Esophagus squamous epithelium (tissue), 5 donors: ENCODE measurements at places on chromosomes 6 and 20.

GRCh38 chr6:11331111-11331510 is 98.6 kb upstream of the NEDD9 start:
- no peak for DNase-seq

- DNase-seq: no peak
Measured at GRCh38 chr6:45959534-45960145, 56.0 kb downstream of the CLIC5 start.

DNA sequence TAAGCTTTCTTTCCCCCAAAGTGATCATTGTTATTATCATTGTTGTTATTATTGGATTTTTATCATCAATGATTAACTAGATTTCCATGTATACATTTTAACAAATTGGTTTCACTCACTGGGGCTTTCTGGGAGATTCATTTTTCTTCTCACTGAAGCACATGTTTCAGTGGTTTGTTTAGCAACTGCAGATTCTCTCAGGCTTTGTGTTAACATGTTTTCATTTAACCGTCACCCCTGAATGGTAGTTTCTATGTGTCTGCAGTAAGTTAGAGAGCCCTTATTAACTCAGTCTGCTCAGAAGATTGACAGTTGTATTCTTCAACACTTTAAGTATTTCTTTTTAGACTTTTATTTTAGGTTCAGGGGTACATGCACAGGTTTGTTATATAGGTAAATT is 12.4 kb downstream of the ZKSCAN4 start:
- no peak for DNase-seq

DNA sequence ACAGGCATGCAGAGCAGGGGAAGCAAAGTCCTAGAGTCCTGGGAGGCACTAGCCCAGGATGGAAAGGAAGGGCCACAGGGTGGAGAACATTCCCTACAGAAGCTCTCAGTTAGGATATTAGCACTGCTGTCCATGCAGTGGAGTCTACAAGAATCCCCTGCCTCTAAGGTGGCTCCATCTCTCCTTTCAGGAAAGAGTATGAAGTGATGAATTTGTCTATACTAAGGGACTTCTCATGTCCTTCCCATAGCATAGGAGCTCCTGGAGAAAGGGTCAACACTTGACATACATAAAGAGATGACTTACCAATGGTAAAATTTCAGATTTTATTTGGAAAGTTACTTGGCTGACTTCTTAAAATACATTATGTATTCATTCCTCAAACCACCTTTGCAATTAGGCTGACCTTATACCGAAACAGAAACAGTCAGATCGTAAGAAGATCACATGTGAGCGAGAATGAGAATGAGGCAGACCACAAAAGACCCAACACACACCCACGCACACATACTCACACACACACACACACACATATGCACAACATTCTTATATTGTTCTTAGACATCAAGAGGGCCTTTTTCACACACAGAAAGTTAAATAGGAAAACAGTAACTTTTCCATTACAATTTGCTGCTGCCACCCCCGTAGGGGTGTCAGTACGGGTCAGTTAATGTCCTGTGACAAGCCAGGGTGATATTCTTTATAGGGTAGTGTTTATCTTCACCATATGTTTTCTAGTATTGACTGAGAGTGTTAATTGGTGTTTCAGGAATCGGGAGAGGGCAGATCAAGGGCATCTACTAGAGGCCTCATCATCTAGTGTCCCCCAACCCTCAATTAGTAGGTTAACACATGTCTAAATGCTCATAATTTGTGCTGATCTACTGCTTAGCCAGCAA is 159.4 kb downstream of the FAXC start:
- no peak for DNase-seq

GRCh38 chr6:8215631-8216030 is 113.3 kb upstream of the EEF1E1 start:
- DNase-seq: no peak

DNA sequence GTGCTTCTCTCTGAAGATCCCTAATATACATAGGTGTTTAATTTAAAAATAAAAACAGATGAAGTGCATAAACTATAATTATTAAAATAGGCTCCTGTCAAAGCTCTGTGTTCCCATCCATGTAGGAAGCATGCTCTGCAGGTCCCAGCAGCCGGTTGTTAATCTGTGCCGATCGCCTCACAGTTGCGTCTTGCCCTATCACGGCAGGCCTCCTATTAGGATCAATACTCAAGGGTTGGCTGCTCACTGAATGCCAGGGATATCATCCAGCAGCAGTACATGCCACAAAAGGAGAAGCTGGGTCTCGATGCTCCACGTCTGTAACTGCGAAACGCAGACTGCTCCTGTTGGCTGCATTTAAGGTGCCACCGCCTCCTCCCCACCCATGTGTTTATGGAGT is 369.8 kb downstream of the CDH4 start:
- DNase-seq: no peak

- DNase-seq: no peak
Measured at GRCh38 chr6:56947924-56948323, 7.0 kb upstream of the BEND6 start.

GRCh38 chr6:128808856-128809255 is 74.1 kb upstream of the LAMA2 start:
- DNase-seq: no peak

GRCh38 chr6:120622127-120622631 is 712.1 kb downstream of the TBC1D32 start:
- no peak for DNase-seq

GRCh38 chr6:141667580-141668309 is 465.0 kb upstream of the GJE1 start:
- no peak for DNase-seq

DNA sequence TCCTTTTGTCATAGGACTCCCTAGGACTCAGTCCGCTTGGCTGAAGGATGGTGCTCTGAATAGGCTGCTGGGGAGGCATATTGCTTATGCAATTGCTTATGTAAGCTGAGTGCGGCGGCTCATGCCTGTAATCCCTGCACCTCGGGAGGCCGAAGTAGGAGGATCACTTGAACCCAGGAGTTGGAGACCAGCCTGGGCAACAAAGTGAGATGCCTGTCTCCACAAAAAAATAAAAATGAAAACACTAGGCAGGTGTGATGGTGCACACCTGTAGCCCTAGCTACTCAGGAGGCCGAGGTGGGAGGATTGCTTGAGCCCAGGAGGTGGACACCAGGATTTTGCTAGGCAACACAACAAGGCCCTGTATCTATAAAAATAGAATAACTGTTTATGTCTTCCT is 81.3 kb downstream of the EYA2 start:
- no peak for DNase-seq

DNA sequence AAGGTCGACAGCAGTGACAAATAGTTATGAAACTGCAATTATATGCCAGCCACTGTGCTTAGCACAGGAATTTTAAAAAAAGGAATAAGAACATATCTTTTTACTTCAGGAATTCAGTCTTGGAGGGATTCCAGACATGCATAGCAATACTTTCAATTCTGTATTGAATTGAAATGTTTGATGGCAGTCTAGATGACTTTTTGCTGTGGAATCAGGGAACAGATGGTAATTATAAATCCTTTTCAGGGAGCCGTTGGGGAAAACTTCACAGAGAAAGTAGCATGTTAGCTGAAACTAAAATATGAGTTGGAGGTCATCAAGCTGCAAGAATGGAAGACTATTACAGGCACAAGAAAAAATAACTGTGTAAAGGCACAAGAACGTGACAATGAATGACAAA is 74.8 kb downstream of the IMPG1 start:
- DNase-seq: no peak

GRCh38 chr6:52562911-52563310 is 13.9 kb downstream of the TRAM2 start:
- no peak for DNase-seq

GRCh38 chr6:139904568-139904967 is 530.1 kb upstream of the CITED2 start:
- no peak for DNase-seq

- DNase-seq: no peak
Measured at GRCh38 chr6:128350416-128351254, 169.8 kb downstream of the PTPRK start.

DNA sequence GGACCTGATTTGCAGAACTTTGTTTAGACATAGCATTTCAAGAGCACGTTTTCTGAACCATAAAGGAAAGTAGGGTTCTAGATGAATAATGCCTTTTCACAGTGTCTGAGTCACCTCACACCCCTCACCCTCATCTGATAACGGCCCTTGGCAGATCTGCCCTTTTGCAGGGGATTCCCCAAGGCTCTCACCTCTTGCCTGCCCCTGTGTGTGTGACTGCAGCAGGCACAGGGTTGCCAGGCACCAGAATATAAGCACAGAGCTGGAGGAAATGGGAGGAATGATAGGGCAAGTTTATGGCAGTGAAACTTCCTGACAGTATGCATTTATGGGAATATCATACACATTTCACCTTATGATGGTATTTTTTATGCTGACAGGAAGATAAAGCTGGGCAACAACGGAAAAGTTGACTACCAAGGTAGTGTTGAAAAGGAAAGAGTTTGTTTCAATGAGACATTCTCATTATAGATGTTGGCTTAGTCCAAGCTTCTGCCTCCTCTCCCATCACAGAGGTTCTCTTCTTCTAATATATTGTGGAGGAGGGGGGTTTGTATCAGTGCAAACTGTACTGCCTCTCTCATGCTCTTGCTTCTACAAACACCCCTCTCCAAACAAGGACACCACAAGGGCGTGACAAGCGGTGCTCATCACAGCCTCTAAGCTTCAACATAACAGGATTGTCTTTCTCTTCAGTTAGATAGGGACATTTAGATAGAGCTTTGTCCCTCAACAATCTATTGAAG is 101.5 kb upstream of the BACH2 start:
- no peak for DNase-seq

- DNase-seq: no peak
Measured at GRCh38 chr6:45590226-45590625, 212.5 kb upstream of the SUPT3H start.

DNA sequence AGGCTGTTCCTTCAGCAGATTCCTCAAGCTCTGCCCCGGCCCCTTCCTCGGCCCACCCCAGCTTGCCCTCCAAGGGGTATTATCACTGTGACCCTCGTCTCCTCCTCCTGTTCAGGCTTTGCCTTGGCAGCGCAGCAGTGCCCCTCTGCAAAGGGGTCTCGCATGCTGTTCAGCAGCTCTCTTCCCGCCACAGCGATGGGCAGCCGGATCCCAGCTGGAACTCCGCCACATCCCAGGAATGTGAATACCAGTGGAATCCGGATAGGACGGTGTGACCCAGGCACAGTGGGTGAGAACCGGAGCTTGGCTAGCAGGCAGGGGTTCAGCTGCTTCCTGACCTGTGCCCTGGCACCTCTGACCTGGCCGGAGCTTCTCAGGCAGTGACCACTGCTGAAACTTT is 52.9 kb downstream of the RNASET2 start:
- DNase-seq: no peak

DNA sequence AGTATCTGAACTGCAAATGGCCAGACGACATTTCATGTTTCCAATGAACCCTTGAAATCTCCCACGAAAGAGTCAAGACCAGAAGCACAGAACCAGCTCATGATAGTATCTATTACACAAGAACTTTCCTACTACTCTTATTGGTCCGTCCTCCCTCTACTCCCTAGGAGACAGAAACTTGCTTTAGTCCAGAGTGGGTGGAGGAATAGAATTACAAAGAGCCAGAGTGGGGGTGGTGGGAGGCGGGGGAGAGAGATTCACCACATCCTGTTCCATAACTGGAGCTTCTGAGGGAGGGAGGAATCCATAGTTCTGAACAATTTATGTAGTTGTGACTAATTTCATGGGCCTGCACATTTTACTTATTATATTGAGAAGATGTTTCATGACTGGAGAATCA is 18.5 kb upstream of the WFDC10A start:
- DNase-seq: no peak

GRCh38 chr20:35122756-35123405 is 24.3 kb downstream of the EDEM2 start:
- DNase-seq: no peak

DNA sequence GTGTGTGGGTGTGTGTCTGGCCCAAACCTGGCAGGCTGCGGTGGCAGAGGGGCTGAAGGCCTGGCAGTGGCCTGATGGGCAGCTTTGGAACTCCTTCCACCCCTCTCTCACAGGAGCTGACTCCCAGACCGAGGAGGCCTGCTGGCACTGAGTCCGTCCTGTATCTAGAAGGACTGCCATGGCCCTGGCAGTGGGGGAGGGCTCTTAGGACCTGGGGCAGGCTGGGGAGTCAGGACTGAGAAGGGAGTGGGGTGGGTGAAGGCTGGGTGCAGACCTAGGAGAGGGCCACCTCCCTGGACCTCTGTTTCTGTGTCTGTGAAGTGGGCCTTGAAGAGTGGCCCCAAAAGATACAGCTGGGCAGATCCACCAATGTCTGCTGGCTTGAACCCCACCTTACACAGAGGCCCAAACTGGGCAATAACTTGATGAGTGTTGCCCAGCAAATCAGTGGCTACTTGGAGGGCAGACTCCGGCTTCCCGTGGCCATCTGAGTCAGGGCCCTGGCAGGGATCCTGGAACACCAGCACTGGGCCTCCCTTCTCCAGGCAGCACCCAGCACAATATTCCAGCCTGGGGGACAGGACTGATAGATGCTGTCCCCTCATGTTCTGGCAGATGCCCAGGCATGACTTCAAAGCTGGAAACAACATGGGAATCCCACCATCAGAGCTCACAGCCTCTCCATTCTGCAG is 46.7 kb upstream of the BLCAP start:
- DNase-seq: no peak

- no peak for DNase-seq
Measured at GRCh38 chr6:137705160-137706082, 161.6 kb upstream of the TNFAIP3 start.

GRCh38 chr6:133645966-133646740 is 242.8 kb upstream of the TCF21 start:
- no peak for DNase-seq

DNA sequence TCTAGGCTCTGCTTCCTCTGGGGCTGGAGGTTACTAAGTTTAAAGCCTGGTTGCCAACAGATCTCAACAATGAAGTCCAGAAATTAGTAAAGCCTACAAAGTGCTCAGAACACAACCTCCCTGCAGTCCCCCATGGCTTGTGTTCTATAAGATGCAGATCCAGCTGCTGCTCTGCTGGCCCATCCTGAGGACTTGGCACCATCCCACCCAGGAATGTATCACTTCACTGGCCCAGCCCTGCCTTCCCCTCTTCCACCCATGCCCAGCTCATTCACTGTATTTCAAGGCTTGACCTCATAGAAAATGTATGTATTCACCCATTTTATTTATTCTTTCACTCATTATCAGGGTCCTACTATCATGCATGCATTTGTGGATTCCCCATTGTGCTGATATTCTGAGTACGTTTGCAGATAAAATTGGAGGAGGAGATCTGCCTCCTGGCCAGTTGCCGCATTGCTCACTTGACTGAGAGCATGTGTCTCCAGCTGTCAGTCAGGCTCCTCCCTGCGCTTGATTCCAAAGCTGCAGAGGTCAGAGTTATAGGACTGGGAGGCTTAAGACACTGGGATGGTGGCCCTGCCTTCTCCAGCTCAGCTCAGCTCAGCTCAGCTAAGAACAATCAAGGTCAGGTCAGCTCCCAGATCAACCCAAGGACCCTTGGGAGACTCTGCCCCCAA is 104.8 kb downstream of the MAFB start:
- DNase-seq: no peak

DNA sequence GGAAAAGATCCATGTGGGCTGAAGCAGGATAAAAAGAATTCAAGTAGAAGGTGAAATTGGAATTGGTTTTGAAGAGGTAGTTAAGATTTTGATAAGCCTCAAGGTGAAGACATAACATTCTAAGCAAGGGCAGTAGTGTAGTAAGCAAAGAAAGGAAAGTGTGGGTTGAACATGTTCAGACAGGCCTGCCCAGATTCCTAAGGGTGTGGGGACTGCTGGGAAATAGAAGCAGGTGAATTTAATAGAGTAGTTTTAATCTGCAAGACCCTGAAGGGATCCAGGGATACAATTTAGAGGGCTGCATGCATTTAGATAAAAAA is 19.1 kb downstream of the TAB2 start:
- DNase-seq: no peak
